ENCODE measurements at places on chromosomes 1 and 21.

DNA sequence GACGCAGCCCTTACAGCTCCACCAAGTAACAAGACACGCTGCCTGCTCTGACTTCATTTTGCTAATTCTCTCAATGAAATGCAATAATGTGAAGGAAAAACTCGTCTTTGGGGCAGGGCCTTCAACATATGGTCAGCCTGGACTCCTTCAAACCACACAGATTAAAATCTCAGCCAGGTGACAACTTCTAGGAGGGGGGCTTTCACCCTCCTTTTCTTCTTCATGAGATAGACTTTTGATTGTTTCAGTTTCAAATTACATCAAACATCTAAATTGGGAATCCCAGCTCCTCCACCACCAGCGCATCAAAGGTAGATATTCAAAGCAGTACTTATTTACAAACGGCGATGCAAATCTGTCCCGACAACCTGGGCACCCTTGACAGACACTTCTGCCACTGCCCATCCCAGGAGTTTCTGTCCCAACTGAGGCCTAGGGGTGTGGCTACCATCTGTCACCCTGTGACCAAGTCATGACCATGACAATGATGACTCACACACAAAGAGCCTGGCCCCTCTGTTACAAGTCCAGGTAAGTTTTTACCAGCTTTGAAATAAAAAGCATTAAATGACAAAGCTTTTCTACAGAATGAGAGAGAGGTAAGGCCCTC lies 29.7 kb downstream of the SSBP3 start:
- H3K27ac ChIP-seq: no peak overlapping the region
- no peaks in the 10 kb centered on the region for H3K4me1 ChIP-seq

GRCh38 chr1:30900931-30901560 lies 7.5 kb downstream of the SDC3 start:
- DNase-seq: no peak
- H3K4me3 ChIP-seq: no peak overlapping the region
- H3K27me3 ChIP-seq: no peaks in the 10 kb centered on the region
- H3K36me3 ChIP-seq: peaks cover 5% of the 10 kb centered on the region

DNA sequence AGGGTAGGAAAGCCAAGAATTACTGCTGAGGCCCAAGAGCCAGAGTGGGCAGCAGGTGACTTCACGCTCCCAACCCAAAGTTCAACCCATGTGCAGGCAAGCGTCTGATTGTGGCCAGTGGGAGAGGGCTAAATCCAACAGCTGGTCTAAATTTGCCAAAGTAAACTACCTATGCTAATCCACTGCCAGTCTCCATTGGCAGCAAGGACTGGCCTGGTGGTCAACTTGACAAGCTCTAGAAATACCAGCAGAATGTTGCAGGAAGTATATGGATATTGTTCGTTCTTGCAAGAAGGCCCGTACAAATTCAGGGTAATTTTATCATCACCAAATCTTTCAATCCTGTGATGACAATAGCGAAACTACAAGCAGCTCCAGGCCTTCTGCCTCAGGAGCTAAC lies 1.5 kb downstream of the TMEM63A start:
- no peak overlapping the region for H3K4me3 ChIP-seq
- DNase-seq: peak; percentile 37
- no peaks in the 10 kb centered on the region for H3K27me3 ChIP-seq
- no peak overlapping the region for H3K27ac ChIP-seq

- peak; percentile 94 for DNase-seq
- no peaks in the 10 kb centered on the region for H3K27me3 ChIP-seq
- no peak overlapping the region for H3K4me3 ChIP-seq
- peaks cover 42% of the 10 kb centered on the region for H3K4me1 ChIP-seq
These were observed 123.3 kb upstream of the GADD45A start for GRCh38 chr1:67561704-67562113.

Data from SJCRH30 (cell line).